ENCODE measurements at places on chromosomes 11 and 22. TPM values are rescaled to one million over a fixed set of nuclear protein-coding genes. Genes with fewer than 3 reads are reported as not detected.

- H3K27me3 ChIP-seq, result no peaks in the 10 kb centered on the region
- H3K36me3 ChIP-seq, result peaks cover 29% of the 10 kb centered on the region
- no peak overlapping the region for H3K4me3 ChIP-seq
These were observed 283.0 kb downstream of the DDX10 start for GRCh38 chr11:108947654-108948570.

DNA sequence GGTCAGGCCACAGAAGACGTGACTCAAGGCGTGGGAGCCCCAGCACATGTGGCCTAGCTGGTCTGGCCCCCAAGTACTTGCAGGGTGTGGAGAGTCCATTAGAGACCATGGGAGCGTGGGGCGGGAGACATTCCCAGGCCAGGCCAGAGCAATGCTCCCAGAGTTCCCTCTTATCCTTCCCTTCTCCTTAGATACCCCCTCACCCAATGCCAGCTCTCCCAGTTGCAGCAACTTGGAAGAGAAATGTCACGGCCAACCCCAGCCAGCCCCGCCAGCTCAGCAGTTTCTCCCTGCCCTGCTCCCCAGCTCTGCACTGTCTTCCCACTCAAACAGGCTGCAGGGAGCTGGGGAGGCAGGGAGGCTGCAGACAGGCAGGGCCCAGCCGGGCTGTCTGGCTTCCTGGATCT, 65.4 kb upstream of the TSPAN18 start:
- peaks cover 2% of the 10 kb centered on the region for H3K27me3 ChIP-seq
- no peaks in the 10 kb centered on the region for H3K36me3 ChIP-seq
- H3K27ac ChIP-seq, result no peak overlapping the region

GRCh38 chr11:100730266-100730665, 43.2 kb downstream of the ARHGAP42 start:
- H3K27ac ChIP-seq, result no peak overlapping the region
- no peaks in the 10 kb centered on the region for H3K27me3 ChIP-seq
- no peak overlapping the region for H3K4me3 ChIP-seq
- no peak for DNase-seq

GRCh38 chr11:111049131-111049530, 196.4 kb upstream of the POU2AF2 start:
- H3K4me1 ChIP-seq, result no peaks in the 10 kb centered on the region
- DNase-seq, result no peak
- H3K27me3 ChIP-seq, result no peaks in the 10 kb centered on the region

DNA sequence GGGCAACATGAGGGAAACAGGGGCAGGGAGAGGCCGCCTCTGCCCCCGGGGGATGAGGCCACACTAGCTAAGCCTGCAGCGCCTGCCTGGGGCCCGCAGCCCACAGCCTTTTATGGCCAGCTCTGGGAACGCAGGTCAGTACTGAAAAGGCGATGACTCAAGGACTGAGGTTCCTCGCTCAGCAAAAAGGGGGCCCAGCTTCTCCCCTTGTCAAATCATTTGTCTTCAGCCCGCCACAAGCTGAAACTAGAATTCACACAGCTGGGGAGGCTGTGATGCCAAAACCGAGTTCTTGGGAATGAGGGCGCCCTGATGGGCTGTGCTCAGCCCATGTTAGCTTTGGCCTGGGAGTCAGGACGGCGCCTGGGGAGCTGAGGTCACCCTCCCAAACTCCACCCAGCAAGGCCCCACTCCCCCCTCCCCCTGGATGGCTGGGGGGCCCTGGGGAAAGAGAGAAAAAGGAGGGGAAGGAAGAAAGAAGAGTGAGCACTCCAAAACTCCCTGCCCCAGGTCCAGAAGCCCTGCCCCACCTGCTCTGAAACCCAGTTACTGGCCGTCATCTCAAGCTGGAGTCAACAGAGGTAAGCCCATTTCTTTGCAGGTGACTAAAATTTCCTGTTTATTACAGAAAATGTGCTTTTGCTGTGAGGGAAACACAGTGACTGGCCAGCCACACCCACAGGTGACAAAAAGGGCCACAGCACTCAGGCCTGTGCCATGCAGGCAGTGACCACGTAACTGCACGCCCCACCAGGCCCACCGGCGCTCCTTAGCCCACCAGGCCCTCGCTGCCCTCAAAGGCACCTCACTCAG, 13.7 kb downstream of the EHD1 start:
- peaks cover 95% of the 10 kb centered on the region for H3K4me1 ChIP-seq
- DNase-seq, result peak; percentile 81
- no peaks in the 10 kb centered on the region for H3K27me3 ChIP-seq
- H3K27ac ChIP-seq, result peak overlapping the region; percentile 95

DNA sequence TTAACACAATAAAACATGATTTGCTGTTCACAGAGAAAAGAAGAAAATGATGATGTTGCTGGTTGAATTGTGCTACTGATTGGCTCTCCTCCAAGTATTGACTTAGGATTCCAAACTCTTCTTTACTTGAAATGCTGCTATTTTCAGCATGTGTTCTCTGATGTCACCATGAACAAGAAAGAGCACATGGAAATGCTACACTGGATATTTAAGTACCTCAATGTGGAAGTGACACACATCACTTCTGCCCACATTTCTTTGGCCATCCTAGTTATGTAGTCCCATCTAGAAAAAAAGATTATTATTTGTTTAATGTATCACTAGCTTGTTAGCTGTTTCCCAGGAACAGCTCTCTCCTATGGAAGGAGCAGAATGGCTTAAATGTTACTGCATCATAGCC, 27.2 kb downstream of the OR52B2 start:
- no peak overlapping the region for H3K4me3 ChIP-seq
- H3K27ac ChIP-seq, result no peak overlapping the region
- H3K27me3 ChIP-seq, result peaks cover 8% of the 10 kb centered on the region
- no peaks in the 10 kb centered on the region for H3K4me1 ChIP-seq
- no peak for DNase-seq

- no peaks in the 10 kb centered on the region for H3K4me1 ChIP-seq
- no peak overlapping the region for H3K27ac ChIP-seq
- H3K4me3 ChIP-seq, result no peak overlapping the region
- DNase-seq, result no peak
These were observed 9.2 kb downstream of the SCUBE1 start for GRCh38 chr22:43333978-43334377.

DNA sequence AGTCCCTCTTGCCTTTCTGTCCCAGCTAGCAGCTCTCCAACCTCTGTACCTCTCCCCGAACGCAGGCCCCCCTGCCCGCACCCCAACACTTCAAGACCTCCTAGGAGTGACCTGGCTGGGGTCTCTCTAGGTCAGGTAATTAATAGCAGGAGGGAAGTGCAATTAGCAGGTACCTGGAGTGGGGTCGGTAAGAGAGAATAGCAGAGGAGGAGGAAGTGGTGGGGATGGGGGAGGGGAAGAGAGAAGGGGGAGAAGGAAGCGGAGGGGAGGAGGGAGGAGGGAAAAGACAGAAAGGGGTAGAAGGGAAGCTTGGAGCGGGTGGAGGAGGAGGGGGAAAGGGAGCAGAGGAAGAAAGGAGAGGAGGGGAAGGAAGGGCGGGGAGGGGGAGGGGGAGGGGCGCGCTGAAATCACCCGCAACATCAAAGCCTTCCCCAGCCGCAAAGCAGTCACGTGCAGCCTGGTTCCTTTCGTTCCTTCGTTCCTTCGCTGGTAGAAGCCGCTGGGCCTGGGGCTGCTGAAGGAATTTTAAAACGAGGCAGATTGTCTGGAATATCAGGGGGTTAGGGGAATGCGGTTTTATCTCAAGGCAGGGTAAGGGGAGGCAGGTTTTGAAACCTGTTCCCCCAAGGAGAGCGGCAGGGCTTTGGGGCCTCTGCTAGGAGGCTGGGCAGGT, 29.3 kb upstream of the TCF20 start:
- no peaks in the 10 kb centered on the region for H3K36me3 ChIP-seq
- peak; percentile 70 for DNase-seq
- peaks cover 84% of the 10 kb centered on the region for H3K4me1 ChIP-seq
- H3K4me3 ChIP-seq, result no peak overlapping the region

DNA sequence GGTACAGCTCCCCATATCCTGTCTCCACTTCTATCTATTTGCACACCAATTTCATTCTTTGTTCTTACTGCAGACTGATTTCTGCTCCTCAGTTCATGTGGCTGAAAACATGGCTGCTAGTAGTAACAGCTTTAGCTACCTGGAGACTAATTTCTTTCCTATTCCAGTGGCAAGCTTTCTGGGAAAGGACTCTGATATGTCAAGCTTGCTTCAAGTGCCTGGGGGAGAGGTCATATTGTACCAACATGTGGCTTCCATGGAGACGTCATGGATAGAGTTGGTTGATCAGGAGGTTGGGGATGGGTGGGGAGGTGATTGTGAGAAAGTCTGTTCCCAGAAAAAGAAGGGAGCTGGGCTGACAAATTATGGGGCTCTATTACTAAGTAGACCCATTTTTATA, 44.9 kb downstream of the ADM start:
- no peaks in the 10 kb centered on the region for H3K4me1 ChIP-seq
- no peak for DNase-seq
- no peaks in the 10 kb centered on the region for H3K36me3 ChIP-seq
- no peak overlapping the region for H3K4me3 ChIP-seq

DNA sequence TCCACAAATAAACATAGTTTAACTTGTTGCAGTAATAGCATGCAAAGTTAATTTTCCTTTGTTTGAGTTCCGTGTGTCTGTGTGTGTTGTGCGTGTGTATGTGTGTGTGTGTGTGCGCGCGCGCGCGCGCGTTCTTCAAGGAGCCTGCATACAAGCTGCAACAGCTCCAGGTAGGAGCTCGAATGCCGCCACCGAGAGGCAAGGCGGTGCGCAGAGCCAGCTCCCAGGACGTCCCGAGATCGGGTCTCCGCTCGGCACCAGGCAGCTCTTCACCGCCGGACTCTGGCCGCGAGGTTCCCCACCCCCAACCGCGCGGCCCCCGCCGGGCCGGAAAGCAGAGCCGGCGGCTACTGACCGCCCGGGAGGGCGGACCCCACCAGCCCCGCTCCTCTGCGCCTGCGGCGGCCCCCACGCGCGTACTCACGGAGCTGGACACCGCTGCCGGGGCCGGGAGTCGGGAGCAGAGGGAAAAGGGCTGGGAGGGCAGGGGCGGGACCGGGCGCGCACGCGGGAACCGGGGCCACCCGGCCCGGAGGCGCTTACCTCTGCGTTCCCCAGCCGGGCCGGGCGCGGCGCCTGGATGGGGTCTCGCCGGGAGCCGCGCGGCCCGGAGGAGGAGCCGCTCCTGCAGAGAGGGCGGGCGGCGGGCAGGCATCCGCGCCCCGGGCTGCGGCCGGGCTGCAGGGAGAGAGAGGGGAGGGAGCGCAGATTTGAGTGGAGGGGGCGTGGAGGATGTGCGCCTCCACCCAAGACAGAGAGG, 40.4 kb upstream of the AKIP1 start:
- peaks cover 39% of the 10 kb centered on the region for H3K27me3 ChIP-seq
- H3K4me3 ChIP-seq, result peak overlapping the region; percentile 63
- no peaks in the 10 kb centered on the region for H3K36me3 ChIP-seq
- no peak overlapping the region for H3K27ac ChIP-seq

DNA sequence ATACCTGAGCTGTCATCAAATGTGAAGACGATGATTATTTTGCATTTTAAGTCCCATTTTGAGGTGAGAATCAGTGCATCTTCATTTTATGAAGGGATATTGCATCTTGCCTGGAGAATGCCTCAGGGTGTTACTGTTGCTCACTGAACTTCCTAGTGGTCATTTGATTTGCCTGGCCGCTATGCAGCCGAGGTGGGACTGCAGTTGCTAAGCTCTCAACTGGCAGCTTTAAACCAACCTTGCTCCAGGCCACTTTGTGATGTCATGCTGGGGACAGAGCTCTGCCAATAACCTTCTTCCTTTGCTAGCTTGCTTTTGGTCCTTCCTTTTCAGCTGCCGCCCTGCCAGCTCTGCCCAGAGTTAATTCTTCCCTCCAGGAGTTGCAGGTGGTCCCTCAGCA, 409.4 kb upstream of the B3GAT1 start:
- no peak for DNase-seq
- H3K27ac ChIP-seq, result no peak overlapping the region
- H3K4me3 ChIP-seq, result no peak overlapping the region
- H3K27me3 ChIP-seq, result peaks cover 16% of the 10 kb centered on the region
- no peaks in the 10 kb centered on the region for H3K4me1 ChIP-seq

DNA sequence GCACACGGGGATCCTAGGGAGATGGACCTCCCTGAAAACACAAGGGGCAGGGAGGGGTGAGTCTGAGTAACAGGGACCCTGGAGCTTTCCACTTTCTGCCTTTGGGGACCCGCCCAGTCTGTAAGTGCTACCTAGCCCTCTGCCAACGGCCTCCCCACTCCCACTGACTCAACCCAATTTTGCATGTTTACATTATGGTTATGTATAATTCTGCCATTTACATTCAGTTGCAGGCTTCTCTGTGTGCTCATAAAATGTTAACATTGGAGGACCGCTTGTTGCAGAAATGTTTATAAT, 105.8 kb downstream of the DSCAML1 start:
- no peak overlapping the region for H3K27ac ChIP-seq
- H3K4me1 ChIP-seq, result no peaks in the 10 kb centered on the region
- H3K36me3 ChIP-seq, result no peaks in the 10 kb centered on the region
- no peak overlapping the region for H3K4me3 ChIP-seq
- no peak for DNase-seq
- no peaks in the 10 kb centered on the region for H3K27me3 ChIP-seq

DNA sequence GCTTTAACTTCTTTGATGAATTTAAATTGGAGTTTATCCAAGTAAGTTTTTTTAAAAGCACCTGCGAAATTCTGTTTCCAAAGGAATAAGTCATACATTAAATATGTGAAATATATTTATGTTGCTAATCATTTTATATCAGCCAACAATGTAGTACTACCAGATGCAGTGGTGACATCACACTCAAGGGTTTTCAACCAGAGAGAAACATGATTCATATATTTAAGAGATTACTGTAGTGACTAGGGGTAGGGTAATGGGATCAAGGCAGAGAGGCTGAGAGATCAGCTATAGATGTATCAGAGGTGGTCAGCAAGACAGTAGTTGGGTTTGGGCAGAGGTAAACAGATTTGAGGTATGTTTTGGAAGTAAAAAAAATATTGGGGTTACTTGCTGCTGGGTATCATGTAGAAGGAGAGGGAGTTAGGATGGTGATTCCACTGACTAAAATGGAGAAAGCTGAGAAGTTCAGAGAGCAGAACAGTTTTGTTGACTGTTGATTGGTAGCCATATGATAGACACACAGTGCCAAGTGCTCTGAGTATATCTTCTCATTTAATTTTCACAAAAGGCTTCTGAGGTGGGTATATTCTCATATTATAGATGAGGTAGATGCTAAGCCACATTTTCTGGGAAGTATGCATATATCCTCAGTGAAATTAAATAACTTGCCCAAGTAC, 39.4 kb downstream of the CEP57 start:
- H3K36me3 ChIP-seq, result peaks cover 45% of the 10 kb centered on the region
- H3K27ac ChIP-seq, result peak overlapping the region; percentile 63
- H3K4me3 ChIP-seq, result no peak overlapping the region
- no peaks in the 10 kb centered on the region for H3K27me3 ChIP-seq
- peaks cover 15% of the 10 kb centered on the region for H3K4me1 ChIP-seq

TOP3B gene
- 27.3 TPM for total RNA-seq

FERMT3 gene
- total RNA-seq, result 184 TPM

PHOX2A gene
- total RNA-seq, result not detected

ACTN3 gene
- total RNA-seq, result 0.27 TPM

THAP7 gene
- 25.1 TPM for total RNA-seq

C11orf97 gene
- not detected for total RNA-seq

INS gene
- not detected for total RNA-seq

PDGFD gene
- total RNA-seq, result not detected

CRYBB1 gene
- total RNA-seq, result not detected

MAPK12 gene
- 8.1 TPM for total RNA-seq

EHF gene
- total RNA-seq, result 0.14 TPM

MMP13 gene
- not detected for total RNA-seq

KRTAP5-9 gene
- 0.21 TPM for total RNA-seq

C11orf86 gene
- not detected for total RNA-seq

APOA4 gene
- not detected for total RNA-seq

Measured in activated CD4-positive, alpha-beta T cell treated with anti-CD3 and anti-CD28 coated beads for 36 hours (primary cell).